Stimulated activated CD8-positive, alpha-beta memory T cell treated with anti-CD3 and anti-CD28 coated beads, Interleukin-2, amount 100 ng/mL, for 1 hour (primary cell): ENCODE measurements at places on chromosomes 7 and 10.

DNA sequence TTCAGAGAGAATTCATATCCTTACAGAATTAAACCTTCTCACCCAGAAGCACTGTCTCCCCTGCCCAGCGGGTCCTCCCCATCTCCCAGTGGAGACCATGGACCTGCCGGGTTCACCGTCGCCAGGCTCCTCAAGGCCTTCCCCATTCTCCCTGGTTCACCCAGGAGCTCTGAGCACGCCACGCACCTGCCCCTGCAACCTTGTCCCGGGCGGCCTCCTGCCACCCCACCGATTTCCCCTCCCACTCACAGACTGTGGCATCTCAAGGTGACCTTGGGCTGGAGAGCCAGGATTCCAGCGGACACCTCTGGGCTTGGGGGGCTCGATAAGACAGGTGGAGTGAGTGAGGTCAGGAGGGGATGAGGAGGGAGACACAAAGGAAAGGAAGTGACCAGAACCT is 135.3 kb downstream of the PTPRN2 start:
- no peak for DNase-seq

DNA sequence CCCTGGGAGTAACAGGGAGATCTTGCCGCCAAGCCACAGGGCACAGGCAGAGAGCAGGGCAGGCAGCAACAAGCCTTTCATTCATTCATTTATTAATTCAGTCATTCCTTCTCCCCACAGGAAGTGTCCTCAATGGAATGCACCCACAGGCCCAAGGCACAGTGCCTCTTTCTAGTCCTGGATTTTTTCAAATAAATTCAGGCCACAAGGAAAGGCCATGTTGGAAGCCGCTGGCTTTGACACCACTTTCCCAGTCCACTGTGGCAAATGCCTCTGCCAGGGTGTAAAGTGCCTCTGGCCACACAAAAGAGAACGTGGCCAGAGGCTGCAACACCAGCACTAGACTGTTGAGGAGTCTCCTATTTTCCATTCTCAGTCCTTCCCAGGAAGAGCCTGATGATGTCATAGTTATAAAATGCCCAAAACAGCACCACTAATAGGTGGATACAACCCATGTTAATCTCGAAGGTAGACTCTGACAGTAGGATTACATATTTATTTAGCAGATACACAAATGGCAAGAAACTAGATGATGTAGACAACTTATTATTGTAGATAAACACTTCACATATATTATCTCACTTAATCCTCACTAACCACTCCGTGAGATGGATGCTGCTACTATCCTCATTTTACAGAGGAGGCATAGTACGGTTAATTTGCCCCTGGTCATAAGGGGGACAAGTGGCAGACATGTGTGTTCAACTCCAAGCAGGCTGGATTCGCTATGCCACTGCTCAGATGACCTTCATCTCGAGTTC is 5.5 kb downstream of the JAZF1 start:
- no peak for DNase-seq

DNA sequence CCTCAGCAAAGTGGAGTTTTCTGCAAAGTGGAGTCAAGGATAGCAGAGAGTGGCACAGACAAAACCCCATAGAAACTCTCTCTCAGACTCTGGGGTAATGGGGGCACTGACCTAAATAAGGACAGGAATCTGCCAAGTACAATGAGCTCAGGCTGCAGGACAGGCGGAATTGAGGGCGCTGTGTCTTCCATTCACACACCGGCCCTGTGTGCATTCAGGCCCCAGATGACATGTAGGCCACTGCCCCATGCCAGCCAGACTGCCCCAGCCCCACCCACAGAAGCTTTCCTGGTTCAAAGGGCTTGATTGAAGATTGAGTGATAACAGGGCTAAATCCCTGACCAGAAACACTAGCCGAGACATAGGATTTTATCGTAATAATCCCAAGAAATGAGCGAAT is 52.7 kb downstream of the EEPD1 start:
- no peak for DNase-seq

GRCh38 chr7:20647908-20648776 is 32.7 kb downstream of the ABCB5 start:
- no peak for DNase-seq

DNA sequence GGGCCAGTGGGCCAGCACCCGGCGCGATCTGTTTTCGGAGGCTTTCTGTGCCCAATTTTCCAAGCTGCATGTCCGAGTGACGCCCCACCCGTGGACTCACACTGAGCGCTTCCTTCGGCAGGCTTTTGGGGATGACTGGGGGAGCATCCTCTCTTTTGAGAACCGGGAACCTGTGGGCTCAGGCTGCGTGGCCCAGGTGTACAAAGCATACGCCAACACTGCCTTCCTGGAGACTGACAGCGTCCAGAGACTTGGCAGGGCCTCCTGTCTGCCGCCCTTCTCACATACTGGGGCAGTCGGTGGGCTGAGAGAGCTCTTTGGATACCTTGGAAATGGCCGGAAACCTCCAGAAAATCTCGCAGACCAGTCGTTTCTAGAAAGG is 1.0 kb downstream of the ADCK2 start:
- no peak for DNase-seq

- DNase-seq = peak; percentile 78
These were observed 428 bp upstream of the MCMBP start for GRCh38 chr10:119872860-119873681.

DNA sequence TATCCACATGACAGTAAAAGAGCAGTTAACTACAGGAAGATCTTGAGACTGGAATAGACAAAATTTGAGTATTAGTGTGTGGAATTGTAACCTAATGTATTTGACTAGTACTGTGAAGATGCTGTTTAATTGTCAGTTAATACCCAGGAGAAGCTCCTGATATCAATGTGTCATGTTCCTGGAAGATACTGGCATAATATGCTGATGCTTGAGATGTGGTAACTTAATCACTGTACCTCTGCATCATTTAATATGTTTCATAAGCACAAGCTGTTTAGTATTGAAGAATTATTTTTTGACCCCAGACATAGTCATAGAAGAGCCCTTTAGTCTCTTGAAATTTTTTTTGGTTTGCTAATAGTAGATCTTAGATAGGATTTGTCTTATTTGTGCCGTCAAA is 15.4 kb downstream of the CCSER2 start:
- no peak for DNase-seq

DNA sequence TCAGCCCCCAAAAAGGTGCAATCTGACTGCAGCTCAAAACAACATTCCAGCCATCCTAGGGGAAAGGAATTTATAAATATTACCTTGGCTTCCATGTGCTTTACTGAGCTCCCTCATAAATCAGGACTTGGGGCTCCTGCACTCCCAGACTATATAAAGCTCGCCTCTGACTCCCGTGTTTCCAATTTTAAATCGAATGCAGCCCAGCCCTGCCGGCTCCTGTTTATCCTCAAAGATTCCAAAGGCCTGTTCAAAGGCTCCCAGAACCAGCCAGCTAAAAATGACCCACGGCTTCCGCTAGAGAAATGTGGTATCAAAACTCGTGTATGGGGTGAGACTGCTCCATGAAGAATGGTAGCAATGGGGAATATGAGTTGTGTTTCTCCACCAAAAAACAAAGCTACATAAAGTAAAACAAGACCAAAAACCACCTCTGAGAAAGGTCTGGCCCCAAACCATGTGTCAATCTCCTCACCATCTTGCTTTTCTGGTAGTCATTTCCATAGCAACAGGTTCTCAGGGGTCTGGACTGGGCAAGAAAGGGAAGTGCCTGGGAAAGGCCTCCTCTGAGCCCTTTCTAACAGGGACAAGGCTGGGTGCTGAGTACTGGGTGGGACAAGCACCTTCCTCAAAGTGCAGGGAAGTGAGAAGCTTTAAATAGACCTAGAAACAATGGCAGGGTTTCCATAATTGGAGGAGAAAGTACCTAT is 5.1 kb downstream of the CALML3 start:
- DNase-seq = no peak

DNA sequence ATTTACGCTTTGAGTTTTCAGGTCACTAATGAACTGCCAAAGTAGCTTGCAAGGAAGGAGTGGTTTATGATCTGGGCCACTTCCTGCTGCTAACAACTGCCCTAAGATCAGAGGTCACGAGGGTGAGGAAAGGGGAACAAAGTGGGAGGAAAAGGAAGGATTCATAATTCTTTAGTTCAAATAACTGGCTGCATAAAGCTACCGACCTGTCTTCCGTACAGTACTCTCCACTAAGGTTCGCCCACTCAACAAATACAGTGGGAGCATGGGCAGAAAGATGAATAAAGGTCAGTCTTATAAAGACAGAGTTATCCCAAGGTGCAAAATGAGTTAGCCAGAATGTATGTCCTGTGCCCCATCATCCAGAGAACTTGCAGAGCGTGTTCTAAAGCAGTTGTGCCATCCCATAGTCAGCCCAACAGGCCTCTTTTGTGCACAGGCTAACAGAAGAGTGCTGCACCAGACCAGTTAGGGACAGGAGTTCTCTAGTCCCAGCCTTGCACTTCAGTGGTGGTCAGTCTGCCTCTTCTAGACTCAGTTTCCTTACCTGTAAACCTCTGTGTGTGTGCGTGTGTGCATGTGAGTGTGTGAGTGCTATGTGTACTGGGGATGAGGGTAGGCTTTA is 65.9 kb downstream of the CREB3L2 start:
- DNase-seq = no peak

GRCh38 chr7:131895541-131896164 is 339.2 kb upstream of the PODXL start:
- no peak for DNase-seq

- no peak for DNase-seq
These were observed 320.8 kb downstream of the ADARB2 start for GRCh38 chr10:1416456-1417037.

DNA sequence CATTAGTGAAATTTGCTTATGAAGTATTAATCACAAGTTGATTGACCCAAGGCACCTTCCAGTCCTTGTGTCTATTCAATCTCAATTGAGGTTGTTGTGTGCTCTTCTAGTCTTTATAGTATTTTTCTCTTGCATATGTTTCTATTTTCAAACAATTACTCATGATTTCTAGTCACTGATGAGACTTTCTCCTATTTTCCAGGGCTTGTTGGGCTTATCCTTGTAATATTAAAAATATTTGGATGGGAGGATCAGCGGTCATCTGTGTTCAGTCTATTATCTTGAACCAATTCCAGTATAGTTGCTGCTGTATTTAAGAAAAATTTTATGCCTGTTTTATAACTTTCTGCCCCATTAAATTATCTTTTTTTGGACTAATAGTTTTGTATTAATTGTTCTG is 154.4 kb downstream of the PTEN start:
- DNase-seq = no peak

GRCh38 chr7:155928583-155928982 is 116.3 kb upstream of the SHH start:
- DNase-seq = no peak

DNA sequence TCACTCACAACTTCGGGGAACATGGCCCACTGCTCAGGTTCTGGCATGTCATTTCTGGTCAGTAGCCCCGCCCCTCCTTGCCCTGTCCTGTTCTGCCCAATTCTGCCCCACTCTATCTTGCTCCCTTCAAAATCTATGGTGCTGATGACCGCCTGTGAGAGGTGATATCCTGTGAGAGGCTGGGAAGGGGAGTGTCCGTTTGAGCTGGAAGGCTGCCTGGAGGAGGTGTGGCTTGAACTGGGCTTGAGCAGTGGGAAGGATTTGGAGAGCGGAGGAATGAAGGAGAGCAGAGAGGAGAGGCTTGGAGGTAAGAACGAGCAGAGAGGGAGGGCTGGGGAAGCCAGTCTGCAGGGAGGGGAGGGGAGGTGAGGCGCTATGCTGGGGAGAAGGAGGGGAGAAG is 145.3 kb downstream of the RPS24 start:
- no peak for DNase-seq

DNA sequence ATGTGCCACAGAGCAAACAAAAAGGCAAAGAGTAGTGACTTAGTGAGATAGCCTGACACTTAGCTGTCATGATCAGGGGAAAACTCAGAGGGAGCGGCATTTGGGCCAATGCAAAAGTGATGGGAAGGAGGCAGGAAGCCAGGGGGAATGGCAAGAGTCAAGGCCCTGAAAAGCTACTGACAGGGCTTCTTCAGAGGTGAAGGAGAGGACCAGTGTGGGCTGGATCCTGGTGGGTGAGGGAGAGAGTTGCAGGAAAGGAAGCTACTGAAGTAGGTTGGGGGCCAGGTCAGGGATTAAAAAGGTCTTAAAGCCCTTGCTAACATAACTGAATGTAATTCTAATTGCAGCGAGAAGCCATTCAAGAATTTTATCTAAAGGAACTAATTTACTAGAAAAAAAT is 117.0 kb downstream of the AASS start:
- no peak for DNase-seq

DNA sequence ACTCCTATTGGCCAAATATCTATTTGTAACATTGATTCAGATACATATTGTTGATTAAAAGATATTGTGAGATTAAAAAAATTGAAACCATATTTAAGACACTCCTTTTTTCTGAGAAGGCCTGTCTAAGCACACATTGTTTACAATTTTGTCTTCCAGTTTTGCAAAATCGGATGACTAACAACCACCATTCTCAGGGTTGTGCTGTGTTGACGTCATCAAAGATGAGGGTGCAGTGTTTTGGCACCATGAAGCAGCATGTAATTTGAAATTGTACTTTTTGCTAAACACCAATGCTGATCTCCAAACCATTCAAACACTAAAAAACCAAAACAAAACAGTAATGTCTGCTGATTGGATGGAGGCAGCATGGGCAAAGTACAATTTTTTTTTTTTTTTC is 7.4 kb downstream of the CREB5 start:
- no peak for DNase-seq

GRCh38 chr7:80719261-80719660 is 80.8 kb downstream of the CD36 start:
- no peak for DNase-seq

GRCh38 chr7:157601530-157601929 is 264.7 kb downstream of the DNAJB6 start:
- no peak for DNase-seq

DNA sequence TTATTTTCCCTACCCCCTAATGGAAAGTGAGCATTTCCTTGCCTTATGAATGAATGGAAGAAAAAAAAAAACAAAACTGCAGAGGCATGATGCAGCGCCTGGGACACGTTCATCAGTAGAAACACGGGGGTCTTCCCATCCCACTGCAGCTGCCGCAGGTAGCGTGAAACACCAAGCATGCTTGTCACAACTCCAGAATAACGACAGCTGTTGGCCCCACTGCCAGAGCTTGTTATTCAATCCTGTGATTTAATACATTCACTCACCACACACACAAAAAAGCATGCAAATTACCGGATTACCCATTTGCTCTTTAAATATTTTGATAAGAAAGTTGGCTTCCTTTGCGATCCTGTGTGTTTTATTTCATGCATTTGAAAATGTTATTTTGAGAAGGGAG is 48.4 kb upstream of the GNA12 start:
- no peak for DNase-seq

- DNase-seq = no peak
These were observed 315.2 kb upstream of the GLI3 start for GRCh38 chr7:42552227-42552626.

- no peak for DNase-seq
These were observed 1.3 kb downstream of the NFE2L3 start for GRCh38 chr7:26153241-26153822.

GRCh38 chr7:26658389-26659084 is 205.9 kb downstream of the SKAP2 start:
- DNase-seq = no peak

DNA sequence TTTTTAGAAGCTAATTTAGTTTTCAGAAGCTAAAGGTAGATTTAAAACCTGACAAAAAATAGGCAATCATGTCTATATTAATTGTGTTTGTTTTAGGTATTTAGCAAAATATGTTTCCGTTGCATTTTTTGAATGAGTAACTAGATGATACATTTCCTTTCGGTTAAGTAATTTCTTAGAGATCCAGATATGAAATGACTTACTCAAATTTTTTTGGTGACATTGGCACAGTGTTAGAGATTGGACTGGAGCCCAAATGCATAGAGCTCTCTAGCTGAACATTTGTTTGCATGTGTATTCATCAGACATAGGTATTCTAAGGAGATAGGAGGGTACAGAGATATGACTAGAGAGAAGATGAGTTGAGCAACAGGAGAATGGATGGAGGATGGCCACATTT is 1.9 kb downstream of the BUB3 start:
- no peak for DNase-seq
